Renal cortex interstitium (tissue), 15 donors: ENCODE measurements at places on chromosomes 12 and 14.
A peak's percentile ranks its signal among the peaks of the same experiment; 100 is the strongest.

DNA sequence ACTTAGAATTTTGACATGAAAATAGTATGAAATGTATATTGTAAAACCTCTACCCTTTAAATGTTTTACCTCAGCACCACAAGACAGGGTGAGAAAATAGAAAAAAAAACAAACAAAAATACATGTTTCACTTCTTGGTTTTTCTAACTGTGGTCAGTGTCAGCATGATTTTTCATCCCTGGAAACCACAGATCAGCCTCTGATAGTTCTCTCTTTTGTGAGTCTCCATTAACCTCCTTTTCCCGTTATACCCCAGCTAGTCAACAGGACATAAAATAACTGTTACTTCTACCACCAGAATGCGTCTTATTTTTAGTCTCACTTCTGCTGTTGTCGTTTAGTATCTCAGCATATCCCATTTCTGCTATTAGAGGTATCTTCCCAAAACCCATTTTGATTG is 48.3 kb upstream of the KCNMB4 start:
- DNase-seq: no peak

- DNase-seq: no peak
Observed at GRCh38 chr14:75051556-75051899, 261 bp upstream of the MLH3 start.

DNA sequence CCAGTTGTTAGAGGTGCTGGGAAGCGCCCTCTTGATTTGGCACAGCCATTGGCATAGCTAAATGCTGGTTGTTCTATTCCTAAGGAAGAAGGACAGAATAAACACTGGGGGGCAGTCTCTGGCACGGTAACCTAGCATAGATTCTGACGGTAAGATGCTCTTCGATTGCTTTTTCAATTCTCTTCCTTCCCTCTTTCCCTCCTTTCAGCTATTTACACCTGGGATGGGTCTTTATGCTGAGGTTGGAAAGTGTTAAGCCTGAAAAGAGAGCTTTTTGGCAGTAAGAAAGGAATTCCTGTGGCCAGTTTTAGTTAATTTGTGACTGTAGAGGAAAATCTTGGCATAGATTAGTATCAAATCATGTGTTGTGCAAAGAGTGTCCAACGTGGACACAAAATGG is 162.8 kb downstream of the SNAPC1 start:
- no peak for DNase-seq

DNA sequence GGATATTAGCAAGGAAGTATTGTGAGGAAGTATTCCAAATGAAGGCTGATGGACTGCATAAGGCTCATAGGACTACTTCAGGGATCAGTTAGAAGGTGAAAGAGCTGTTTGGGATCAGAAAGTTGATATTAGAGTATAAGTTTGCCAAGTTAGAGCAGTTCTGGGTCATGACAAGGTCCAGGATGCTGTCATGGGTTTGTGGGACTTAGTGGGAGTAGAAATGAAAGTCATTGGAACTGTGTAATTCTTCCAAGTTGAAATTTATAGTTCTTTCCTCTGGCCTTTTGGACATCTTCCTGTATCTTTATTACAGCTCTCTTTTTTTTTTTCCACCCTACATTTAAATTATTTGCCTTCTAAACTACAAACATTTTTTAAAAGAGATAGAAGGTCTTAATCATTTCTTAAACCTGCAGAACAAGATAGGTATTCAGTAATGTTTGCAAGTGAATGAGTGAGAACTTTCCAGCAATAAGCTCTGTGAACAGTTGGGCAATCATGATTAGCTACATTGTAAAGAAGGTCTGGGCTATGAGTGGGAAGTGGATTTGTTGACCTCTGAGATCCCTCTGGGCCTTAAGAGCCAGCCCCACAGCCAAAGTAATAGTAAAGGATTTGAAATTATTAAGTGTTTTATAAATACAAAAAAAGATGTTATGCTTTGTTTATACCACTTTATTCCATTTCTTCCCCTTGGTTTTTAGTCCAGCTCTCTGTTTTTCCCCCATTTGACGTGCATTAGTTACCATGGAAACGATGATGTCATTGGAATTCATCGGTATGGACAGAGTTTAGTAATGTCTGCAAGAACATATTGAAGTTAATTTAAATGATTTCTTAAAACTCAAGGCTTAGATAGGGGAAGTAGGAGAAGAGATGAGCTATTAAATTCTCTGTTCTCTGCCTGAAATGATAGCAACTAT is 247.9 kb upstream of the ARHGAP5 start:
- DNase-seq: no peak

GRCh38 chr12:39070775-39071174 is 165.4 kb upstream of the CPNE8 start:
- no peak for DNase-seq

- DNase-seq: no peak
Observed at GRCh38 chr14:70643967-70644366, 2.3 kb downstream of the TTC9 start.

DNA sequence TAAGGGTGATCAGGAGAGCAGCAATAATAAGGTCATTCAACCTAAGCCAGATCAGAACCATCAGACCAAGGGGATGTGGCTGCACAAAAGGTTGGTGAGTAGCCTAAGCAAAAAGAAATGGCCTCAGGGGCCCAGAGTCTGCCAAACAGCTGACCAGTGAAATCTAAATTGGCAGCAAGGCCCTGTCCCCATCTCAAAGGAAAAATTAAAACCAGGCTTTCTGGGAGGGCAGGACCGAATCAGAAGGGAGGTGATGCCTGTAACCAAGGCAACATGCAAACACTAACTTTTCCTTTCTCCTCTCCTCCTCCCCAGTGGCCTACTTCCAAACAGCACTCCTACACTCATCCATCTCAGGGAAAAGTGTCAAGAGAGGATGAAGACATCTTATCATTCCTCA is 256.4 kb downstream of the NUAK1 start:
- no peak for DNase-seq

DNA sequence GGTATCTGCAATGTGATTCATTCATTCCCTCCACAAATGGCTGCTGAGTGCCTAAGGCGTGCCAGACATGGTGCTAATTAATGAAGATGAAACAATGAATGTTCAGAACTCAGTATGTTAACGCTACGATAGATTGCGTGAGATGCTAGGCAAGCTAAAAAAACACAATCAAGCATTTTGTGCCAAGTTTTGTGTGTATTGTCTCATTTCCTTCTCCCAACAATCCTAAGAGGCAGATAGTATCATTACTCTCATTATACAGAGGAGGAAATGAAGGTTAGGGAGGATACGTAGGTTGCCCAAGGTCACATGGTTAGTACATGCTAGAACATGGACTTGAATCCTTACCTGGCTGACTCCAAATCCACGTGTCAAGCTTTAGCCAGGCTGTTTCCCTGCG is 264.4 kb downstream of the EFCAB11 start:
- no peak for DNase-seq

GRCh38 chr14:105701456-105702274 is 175.3 kb downstream of the TMEM121 start:
- DNase-seq: no peak

DNA sequence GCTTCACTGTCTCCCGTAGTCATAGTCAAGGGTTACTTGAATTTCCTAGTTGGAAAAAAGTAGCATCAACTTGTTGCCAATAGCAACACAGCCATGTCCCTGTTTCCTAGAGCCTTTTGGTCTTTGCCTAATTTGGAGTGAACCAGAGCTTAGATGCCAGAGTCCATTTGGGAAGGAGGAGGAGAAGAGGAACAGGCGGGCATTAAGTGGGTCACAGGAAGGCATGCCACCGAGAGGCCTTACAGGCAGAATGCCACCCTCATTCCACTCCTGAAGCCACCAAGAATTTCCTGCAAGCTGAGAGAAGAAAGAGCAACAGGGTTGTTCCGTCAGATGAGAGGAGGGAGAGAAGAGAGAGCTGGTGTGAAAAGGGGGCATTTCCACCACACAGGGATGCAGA is 339.5 kb downstream of the DPF3 start:
- no peak for DNase-seq

GRCh38 chr12:42236017-42236416 is 2.0 kb downstream of the YAF2 start:
- no peak for DNase-seq

GRCh38 chr12:90037740-90038139 is 329.1 kb upstream of the ATP2B1 start:
- no peak for DNase-seq

GRCh38 chr14:104557086-104557485 is 22.5 kb upstream of the C14orf180 start:
- DNase-seq: no peak

DNA sequence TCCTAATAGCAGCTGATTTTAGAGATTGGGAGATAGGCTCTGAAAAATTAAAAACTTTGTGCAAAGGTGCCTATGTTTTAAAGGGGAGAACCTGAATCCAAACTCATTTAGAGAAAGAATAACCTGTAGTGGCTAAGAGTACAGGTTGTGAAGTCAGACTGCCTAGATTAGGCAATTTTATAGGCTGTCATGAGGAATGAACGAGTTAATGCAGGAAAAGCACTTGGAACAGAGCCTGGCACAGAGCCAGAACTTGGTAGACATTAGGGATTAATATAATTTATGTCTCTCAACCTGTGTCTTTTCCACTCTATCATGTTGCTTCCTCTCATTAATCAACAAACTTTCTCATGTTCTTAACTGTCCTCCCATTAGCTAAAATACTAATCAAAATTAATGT is 98.1 kb downstream of the WIF1 start:
- DNase-seq: peak; percentile 29

DNA sequence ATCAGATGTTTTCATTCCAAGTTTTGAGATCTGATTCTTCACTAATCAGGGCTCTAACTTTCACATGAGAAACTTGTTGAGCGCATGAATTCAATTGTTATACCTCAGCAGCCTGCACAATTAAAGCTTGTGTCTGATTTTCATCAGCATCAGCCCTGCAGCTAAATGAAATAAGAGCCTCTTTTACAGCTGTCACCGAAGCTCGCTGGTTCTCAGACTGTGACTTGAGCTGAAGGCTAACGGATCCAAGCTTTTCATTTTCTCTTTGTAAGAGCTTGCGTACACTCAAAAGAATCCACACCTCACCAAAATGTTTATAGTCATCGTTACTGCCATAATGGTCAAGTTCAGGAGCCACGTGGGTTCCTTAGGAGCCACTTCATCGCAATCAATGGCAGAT is 65.5 kb upstream of the BEGAIN start:
- DNase-seq: no peak

- DNase-seq: no peak
Observed at GRCh38 chr14:21526672-21527317, 649 bp upstream of the SALL2 start.

DNA sequence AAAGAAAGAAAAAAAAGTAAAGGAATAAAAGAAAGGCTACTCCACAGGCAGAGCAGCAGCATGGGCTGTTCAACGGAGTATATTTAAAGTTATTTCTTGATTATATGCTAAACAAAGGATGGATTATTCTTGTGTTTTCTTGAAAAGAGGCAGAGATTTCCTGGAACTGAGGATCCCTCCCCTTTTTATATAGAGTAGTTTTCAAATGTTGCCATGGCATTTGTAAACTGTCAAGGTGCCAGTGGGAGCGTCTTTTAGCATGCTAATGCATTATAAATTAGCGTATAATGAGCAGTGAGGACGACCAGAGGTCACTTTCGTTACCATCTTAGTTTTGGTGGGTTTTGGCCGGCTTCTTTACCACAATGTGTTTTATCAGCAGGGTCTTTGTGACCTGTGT is 383.0 kb downstream of the PCNX1 start:
- DNase-seq: no peak

DNA sequence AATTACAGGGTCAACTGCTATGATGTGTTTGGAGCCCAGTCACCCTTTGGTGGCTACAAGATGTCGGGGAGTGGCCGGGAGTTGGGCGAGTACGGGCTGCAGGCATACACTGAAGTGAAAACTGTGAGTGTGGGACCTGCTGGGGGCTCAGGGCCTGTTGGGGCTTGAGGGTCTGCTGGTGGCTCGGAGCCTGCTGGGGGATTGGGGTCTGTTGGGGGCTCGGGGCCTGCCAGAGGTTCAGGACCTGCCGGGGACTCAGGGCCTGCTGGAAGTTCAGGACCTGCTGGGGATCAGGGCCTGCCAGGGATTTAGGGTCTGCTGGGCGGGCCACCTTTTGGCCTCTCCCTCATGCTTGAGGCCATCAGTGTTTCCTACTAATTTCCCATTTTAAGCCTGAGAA is 37.1 kb downstream of the ALDH2 start:
- DNase-seq: no peak

DNA sequence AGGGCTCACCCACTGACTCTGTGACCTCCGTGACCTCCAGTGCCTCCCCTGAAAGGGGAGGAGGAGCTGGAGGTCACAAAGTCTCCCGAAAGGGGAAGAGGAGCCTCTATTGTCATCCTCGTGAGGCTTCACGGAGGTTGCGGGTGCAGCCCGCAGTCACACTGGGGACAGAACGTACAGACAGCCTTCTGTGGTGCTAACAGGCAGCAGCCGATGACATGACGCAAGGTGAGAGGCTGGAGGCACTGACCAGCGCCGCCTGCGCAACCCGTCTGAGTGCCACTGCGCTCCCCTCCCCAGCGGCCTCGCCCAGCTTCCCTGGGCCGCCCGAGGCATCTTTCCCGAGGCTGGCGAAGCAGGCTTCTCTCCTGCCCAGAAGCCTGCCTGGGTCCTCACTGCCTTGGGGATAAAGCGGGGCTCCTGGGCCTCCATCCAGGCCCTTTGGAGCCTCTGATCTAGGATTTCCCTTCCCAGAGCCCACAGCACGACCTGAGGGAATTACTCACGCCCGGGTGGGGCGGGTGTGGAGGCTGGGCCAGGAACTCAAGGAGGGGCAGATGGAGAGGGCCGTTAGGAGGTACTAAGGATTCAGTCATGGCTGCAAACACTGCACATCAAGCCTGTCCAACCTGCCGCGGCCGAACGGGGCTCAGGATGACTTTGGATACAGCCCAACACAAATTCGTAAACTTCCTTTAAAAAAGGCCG is 12.3 kb upstream of the LBHD2 start:
- DNase-seq: no peak
